Right ventricle myocardium superior (tissue), 1 donor: ENCODE measurements at places on chromosomes 11 and 22. TPM values are rescaled to one million over a fixed set of nuclear protein-coding genes. Genes with fewer than 3 reads are reported as not detected.
A peak's percentile ranks its signal among the peaks of the same experiment; 100 is the strongest.

- no peak for DNase-seq
Measured at GRCh38 chr11:87739766-87740165, 435.5 kb downstream of the RAB38 start.

GRCh38 chr11:83150450-83150849 lies 6.5 kb upstream of the PCF11 start:
- no peak for DNase-seq

- DNase-seq: no peak
Measured at GRCh38 chr11:111128076-111128870, 117.3 kb upstream of the POU2AF2 start.

DNA sequence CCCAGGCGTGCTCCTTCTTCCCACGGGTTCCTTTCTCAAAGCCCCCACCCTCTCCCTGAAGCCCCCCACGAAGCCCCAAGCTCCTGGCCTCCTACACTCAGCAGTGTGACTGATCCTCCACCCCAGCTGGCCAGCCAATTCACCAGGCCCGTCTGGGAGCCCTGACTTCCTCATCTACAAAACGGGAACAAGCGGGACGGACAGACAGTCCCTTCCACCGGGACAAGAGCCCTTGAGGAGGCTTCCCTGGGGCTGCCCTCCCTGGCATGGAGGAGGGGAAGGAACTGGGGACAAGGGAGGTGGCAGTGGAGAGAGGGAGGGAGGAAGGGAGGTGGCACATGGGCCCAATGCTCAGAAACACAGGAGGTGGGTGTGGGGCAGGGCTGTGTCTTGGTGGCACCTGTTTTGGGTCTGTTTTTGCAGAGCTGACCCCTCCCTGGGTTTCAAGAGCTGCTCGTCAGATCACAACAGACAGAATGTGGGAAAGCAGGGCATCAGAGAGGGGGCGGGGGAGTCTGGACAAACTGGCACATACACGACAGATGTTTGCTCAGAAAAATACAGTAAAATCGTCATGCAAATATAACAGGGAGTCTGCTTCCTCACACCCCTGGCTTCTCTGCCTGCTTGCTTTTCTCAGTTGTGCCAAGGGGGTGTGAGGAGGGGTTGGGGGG lies 56.8 kb downstream of the ELFN2 start:
- DNase-seq: peak; percentile 72

DNA sequence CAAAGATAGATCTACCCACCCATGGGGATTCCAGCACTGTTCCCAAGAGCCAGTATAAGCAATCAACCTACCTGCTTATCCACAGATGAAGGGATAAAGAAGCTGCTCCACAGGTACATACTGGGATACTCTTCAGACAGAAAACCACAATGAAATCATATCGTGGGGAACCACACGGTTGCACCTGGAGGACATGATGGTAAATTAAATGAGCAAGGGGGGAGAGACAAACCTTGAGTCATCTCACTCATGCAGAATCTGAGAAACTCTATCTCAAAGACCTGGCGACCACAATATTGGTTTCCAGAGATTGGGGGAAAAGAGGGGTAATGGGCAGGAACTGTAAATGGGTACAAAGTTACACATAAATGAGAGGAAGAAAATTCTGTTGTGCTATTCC lies 14.5 kb downstream of the RGL4 start:
- DNase-seq: no peak

Gene PRODH
- 11.9 TPM for total RNA-seq

Gene OPCML
- 0.59 TPM for total RNA-seq

Gene MFRP
- total RNA-seq: not detected

Gene LIF
- total RNA-seq: 0.54 TPM

Gene SCGB2A2
- not detected for total RNA-seq

Gene RIN1
- total RNA-seq: 1.0 TPM
